Omental fat pad (tissue), 4 donors: ENCODE measurements at places on chromosomes 11 and 22. TPM values are rescaled to one million over a fixed set of nuclear protein-coding genes. Genes with fewer than 3 reads are reported as not detected.

DNA sequence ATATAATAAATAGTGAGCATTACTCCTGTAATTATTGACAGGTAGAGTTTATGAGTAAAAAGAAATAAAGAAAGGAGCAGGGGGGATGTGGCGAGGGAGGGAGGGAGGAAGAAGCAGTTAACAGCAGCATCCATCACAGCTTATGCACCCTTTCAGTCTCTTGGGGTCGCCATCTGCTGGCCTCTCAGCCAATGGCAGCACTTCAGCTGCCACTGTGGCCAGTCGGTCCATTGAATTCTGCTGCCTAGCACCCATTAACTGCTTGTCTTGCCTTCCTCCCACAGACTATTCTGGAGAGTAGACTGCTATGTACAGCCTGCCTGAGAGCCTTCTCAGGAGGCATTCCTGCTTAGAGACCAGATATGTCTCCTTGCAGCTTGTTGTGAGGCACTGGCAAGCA lies 388.3 kb downstream of the TENM4 start:
- DNase-seq, result no peak

DGCR8 gene
- 18.8 TPM for total RNA-seq

GRCh38 chr22:37806409-37807333 lies 1.1 kb upstream of the GCAT start:
- DNase-seq, result no peak

GRCh38 chr11:117096201-117096991 lies 1.8 kb downstream of the SIK3 start:
- no peak for DNase-seq

DNA sequence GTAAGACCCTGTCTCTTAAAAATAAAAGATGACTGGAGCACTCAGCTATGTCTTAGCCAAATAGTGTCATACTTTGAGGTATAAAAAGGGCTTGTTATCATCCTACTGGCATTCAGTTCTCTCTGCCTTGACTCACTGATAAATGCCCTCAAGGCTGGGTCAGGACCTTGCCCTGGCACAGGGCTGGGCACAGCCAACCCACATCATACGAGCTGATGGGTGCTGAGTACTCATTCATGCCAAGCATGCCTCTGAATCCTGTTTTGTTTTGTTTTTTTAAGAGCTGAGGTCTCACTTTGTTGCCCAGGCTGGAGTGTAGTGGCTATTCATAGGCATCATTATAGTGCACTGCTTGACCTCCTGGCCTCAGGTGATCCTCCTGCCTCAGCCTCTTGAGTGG lies 1.9 kb downstream of the SMTNL1 start:
- DNase-seq, result no peak

DNA sequence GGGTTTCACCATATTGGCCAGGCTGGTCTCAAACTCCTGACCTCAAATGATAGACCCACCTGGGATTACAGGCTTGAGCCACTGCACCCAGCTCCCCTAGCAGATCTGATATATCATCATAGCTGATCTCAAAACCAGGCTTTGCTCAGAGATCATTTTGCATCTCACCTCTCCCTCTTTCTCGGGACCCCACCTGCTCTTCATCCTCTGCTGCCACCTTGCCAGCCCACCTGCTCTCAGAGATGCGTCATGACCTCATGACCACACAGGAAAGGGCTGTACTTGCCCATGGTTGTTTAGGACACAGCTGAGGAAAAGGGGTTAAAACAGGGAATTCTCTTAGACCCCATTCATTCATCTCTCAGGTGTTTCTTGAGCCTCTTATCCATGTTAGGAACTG lies 27.4 kb downstream of the POU2F3 start:
- no peak for DNase-seq
